Left hindlimb (tissue), 1 donor: ENCODE measurements at places on chromosomes 2 and 18.

DNA sequence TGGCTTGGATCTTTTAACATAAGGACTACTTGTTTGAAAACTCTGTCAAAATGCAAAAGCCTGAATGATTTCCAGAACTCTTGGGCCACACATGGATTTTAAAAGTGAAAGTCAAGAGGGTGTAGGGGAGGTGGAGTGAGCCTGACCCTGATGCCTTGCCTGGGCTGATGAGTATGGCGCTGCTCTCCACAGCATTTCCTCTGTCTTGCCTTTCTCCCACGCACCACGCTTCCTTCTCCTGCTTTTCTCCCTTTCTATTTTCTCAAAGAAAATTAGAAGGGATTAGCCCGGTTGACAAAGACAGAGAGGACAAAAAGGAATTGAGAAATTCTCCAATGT is 207.0 kb upstream of the CCDC68 start:
- DNase-seq: no peak

GRCh38 chr2:224927011-224927410 is 115.3 kb downstream of the DOCK10 start:
- no peak for DNase-seq

- DNase-seq: no peak
Observed at GRCh38 chr2:178886006-178886405, 78.8 kb upstream of the TTN start.

DNA sequence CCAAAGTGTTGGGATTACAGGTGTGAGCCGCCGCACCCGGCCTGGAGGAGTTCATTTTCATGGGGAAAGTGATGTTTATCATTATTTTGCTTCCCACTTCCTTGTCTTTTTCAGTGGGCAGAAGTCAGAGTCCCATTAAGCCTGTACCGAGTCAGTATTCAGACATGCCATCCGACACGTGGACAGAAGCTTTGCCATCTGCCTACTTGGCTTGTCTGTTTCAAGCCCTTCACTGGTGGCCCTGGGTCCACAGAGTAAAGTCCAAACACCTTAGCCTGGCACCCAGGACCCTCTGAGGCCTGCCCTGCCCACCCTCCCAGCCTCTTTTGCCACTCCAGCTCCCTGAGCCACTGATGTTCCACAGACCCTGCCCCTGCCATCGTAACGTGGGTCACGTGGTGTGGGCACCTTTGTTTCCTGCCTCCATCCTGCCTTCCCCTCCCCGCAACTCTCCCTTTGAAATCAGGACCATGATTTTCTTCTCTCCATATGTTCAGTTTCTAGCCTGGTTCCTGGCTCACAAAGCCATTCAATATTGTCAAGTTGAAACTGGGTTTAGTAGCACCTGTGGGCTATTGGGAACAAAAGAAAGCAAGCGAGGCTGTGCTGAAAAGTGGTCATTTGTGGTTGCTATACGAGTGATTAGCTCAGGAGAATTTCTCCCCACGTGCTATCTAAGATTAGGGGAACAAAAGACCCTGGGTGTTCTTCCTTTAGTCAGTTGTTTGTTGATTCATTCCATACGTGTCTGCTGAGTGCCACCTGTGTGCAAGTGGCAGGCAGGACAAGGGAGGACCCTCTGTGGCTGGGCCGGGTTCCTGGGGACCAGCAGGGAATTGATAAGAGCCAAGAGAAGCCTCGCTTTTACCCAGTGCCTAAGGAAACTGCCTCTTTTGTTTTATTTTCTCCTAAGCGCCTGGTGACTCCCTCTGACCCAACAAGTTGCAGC is 5.1 kb upstream of the ODC1 start:
- DNase-seq: no peak

DNA sequence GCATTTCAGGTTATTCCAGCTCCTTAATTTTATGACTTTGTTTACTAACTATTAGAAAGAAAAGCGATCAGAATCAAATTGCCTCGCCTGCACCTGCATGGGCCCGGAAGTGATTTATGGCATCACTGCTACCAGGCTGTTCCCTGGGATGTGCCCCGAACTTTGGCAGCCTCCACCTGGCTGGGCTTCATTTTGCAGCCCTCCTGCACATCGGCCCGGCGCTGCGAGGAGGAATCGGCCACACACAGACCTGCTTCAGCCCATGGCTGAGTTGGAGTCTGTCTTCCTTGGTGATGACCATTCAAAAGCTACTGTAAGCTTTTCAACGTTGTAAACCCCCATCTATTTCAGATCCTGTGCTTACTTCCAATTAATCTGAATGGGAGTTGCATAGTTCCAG is 638.0 kb downstream of the RNF144A start:
- DNase-seq: no peak

GRCh38 chr18:38545071-38545470 is 979.5 kb upstream of the CELF4 start:
- no peak for DNase-seq

- no peak for DNase-seq
Observed at GRCh38 chr2:120877409-120877808, 141.7 kb downstream of the GLI2 start.

GRCh38 chr2:152242787-152243472 is 67.4 kb upstream of the STAM2 start:
- DNase-seq: no peak

GRCh38 chr2:197277794-197278193 is 32.8 kb downstream of the ANKRD44 start:
- DNase-seq: no peak

GRCh38 chr2:199455545-199456382 is 2.0 kb downstream of the SATB2 start:
- no peak for DNase-seq

DNA sequence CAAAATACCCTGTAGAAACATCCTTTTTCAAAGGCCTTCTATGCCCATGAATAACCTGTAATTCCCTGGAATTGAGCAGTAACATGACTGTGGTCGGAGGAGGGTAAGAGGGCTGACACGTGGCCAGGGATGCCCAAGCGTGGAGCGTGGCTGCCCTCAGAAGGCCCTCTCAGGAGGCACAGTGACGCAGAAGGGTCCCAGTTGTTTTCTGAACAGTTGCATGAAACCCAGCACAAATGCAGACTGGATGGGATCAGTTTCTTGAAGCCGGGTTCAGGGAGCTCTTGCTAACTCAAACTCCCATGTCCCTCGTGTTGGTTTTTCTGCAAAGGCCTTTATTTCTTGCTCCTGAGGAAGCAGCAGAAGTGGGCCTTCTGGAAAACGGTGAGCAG is 237.0 kb downstream of the ALPK2 start:
- DNase-seq: no peak

DNA sequence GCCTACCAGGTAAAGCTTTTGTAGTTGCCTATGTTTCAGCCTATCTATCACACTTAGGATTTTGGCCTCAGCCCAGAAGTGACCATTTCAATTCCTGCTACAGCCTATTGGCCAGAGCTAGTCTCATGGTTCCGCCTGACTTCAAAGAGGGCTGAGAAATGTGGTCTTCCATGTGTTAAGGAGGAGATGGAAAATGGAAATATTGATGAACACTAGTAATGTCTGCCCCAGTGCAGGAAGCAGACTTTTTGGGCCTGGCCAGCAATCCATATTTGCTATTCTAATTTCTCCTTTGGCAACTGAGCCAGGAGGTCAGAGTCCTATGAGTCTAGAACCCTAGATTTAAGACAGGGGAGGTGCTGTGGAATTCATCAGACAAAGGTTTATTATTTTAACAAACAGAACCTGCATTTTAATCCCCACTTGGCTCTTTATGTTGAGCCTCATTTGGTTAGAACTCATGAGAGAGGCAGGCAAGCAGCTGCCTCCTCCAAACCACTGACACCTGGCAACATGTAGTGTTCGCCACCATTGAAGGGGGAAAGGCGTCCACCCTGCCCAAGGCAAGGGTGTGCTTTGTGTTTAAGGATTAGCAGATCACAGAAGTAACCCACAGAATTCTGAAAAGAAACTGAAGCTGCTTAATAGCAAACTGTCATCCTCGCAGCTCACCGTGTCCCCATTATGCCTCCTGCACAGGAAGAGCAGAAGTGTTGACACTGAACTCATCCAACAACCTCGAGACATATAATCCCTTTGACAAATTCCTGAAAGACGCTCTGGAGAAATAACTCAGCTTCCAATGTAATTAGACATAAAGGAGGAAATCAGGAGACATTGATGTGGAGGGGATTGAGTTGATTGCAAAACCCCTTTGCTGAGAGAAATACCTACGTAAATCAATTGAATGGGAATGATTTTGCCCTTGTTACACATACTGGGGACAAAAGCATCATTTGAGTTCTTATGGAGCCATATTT is 47.7 kb upstream of the SCG2 start:
- no peak for DNase-seq

DNA sequence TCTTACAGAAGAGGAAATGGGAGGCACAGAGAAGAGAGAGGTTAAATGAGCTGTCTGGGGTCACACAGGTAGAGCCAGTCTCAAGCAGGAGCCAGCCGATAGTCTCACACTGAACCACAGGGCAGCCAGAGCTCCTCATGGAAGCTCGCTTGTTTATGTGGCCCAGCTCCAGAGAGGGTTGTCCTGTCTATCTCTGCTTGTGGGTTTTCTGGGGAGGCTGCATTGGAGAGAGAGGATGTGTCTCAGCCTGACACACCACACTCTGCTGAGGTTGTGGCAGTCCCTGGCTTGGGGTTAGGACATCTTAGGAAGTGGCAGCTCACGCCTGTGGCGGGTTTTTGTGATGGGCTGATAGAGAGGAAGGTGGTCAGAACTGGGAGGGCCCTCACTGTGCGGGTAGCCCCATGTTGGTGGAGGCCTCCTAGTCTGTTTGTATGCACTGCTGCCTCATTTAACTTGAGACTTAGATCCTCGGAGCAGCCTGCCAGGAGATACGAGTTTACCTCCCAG is 52.3 kb downstream of the TCF7L1 start:
- DNase-seq: no peak

DNA sequence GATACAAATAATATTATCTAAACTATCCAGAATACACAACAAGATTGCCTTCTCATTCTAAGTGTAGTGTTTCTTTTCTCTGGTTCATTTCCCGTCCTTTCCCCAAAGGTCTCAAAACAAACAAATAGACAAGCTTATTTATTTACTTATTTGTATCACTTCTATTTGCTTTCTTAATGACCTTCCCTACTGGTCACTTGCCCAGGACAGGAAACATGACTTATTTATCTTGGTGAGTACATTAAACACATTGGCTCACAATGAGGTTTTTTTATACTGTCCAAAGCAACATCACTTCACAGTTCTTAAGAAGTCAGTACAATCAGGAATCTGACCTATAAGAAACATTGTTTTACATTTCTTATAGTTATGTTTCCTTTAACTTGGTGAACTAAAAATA is 123.3 kb upstream of the KYNU start:
- no peak for DNase-seq

DNA sequence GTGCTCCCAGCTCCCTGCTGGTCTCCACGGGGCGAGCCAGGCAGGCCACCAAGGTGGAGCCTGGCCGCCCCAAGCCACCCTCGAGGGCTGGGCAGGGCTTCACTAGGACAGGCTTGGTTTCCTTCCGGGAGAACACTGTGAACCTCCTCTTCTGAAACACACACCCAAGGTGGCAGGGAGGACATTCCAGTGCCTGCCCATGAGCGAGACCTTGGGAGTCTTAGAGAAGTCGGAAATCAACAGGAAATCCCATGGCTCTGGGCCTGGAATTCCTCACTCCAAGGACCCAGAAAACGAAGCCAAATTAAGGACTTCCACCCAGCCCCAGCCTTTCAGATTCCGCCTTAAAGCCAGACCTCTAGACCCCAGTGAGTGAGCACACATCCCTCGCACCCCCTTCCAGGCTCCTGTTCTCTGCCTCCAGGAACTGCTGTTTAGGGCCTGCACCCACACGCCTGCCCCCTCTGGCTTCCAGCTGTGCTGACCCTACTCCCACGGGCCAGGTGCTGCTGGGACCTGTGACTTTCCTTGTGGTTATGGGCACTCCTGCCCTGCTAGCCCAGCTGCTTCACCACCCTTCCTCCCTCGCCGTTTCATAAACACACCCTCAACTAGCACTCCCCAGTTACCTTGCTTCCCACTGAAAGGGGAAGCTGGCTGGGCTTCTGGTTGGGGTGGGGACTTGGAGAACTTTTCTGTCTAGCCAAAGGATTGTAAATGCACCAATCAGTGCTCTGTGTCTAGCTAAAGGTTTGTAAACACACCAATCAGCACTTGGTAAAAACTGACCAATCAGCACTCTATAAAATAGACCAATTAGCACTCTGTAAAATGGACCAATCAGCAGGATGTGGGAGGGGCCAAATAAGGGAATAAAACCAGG is 13.7 kb downstream of the GPR17 start:
- DNase-seq: peak; percentile 28

DNA sequence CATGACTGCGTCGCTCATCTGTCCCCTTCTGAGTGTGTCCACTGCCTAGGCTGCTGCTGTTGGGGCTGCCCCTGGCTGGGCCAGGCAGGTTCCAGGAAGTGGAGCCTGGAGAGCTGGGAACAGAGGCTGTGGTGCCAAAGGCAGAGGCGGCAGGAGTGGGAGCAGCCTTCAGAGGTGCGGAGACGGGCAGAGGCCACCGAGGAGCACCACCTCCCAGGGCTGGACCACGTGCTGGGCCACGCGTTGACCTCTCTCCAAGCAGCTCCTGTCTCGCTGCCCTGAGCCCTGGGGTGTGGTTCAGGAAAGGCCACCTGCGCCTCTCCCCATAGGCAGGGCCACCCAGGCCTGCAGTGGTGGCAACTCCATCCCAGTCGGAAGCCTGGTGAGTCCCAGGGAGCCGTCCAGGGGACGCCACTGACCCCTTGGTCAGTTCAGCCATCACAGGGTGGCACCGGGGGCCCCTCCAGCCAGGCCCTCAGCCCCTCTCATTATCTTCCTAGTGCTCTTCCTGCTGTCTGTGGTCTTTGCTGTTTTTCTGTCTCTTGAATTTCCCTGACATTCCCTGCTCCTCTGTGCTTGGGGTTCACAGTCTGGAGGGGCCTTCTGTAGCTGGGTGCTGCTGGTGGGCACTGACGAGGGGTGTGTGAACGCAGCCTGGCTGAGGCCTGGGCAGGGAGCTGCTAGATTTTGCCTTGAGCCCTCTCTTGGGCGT is 122.8 kb upstream of the HS6ST1 start:
- peak; percentile 15 for DNase-seq

GRCh38 chr18:62802523-62802922 is 87.2 kb downstream of the PHLPP1 start:
- DNase-seq: no peak

DNA sequence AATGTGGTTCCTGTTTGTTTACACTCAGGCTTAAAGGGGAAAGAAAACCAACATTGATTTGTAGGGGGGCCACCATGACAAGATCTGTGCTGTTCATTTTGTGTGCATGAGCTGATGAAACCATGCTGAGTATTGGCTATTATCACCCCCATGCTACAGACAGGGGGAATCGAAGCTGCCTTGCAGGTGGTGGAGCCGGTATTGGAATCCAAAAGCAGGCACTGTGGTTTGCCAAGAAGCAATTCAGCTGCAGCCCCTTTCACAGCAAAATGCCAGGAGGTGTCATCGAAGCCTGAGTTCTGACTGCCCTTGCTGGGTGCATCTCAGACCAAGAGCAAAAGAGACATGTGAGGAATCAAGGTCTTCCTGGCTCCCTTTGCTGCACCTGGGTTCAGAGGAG is 221.9 kb downstream of the UXS1 start:
- DNase-seq: no peak

- no peak for DNase-seq
Observed at GRCh38 chr2:142675398-142675797, 202.1 kb upstream of the KYNU start.
